ENCODE measurements at places on chromosomes 3 and 15. TPM values are rescaled to one million over a fixed set of nuclear protein-coding genes. Genes with fewer than 3 reads are reported as not detected.

The ZBTB20 gene
- total RNA-seq = 82.3 TPM

The GOLGA6L4 gene
- 2.2 TPM for total RNA-seq

The UROC1 gene
- total RNA-seq = not detected

The SPINT1 gene
- 6.5 TPM for total RNA-seq

The CLPX gene
- 51.7 TPM for total RNA-seq

The CCR8 gene
- 2.1 TPM for total RNA-seq

The EBLN2 gene
- total RNA-seq = 14.8 TPM

Measured in spleen (tissue), 13 donors.